ENCODE measurements at places on chromosomes 1 and 21. TPM values are rescaled to one million over a fixed set of nuclear protein-coding genes. Genes with fewer than 3 reads are reported as not detected.

DNA sequence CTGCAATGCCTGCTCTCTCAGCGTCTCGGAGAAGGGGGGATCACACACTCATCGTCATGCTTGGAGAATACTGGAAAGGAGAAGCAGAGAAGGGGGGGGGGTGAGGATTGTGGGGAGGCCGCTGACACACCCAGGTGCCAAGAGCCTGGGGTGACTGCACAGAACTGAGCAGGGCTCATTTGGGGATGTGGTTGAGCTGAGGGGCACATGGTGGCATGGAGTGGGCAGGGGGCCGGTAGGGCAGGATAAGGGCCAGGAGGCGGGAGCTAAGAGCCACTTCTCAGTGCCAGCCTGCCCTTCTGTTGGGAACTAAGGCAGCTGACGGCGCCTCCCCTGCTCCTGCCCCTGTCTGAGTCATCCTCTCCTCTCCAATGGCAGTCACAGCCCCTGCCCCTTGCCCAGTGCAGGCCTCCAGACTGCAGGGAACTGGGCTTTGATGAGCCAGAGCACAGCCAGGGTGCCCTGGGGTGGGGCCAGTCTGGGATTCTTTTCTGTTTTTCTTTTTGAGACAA lies 27.2 kb downstream of the MRPL37 start:
- DNase-seq = no peak

CCDC185 gene
- total RNA-seq = not detected

- no peak for DNase-seq
Observed at GRCh38 chr1:230598745-230599144, 43.5 kb upstream of the COG2 start.

DNA sequence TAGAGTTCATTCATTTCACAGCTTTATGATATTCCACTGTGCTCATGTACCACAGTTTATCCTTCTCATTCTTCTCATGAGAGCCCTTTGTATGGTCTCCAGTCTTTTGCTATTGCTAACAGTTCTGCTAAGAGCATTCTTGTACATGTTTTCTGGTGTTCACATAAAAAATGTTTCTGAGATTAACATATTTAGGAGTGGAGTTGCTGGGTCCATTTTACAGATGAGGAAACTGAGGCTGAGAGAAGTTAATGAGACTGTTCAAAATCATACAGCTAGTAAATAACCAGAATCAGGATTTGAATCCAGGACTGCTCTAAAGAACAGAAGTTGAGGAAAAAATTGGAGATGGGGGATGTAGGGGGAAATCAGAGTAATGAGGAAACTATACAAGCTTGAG lies 28.8 kb upstream of the RGS16 start:
- no peak for DNase-seq

COG2 gene
- 15.7 TPM for total RNA-seq

DNA sequence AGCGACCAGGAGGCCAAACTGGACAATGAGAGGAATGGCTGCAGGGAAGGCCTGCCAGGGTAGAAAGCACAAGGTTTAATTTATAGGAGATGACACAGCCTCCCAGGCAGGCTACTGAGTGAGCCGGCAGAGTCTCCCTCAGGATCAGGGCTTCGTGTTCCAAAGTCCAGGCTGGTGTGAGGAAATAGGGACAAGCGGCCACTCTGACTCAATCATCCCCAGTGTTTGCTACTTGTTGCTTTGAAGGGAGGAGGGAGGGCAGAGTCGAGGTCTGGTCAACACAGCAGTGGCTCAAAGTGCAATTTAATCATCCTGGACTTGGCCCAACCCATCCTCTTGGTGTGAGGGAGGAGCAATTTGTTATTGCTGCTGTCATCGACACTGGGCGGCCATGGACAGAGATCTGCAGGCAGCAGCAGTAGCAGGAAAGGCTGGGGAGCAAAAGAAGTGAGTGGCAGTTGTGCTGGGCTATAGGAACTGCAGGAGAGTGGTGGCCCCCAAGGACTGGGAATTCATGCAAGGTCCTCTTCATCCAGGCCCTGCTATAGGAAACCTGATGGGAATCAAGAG lies 27.5 kb downstream of the TBX15 start:
- peak; percentile 50 for DNase-seq

- no peak for DNase-seq
Observed at GRCh38 chr1:175353066-175353465, 160.5 kb upstream of the KIAA0040 start.

GRCh38 chr1:21781815-21782348 lies 1.1 kb downstream of the USP48 start:
- peak; percentile 69 for DNase-seq

ATAD3C gene
- under 0.01 TPM for total RNA-seq

CFHR4 gene
- not detected for total RNA-seq

FAAH gene
- 0.65 TPM for total RNA-seq

DNA sequence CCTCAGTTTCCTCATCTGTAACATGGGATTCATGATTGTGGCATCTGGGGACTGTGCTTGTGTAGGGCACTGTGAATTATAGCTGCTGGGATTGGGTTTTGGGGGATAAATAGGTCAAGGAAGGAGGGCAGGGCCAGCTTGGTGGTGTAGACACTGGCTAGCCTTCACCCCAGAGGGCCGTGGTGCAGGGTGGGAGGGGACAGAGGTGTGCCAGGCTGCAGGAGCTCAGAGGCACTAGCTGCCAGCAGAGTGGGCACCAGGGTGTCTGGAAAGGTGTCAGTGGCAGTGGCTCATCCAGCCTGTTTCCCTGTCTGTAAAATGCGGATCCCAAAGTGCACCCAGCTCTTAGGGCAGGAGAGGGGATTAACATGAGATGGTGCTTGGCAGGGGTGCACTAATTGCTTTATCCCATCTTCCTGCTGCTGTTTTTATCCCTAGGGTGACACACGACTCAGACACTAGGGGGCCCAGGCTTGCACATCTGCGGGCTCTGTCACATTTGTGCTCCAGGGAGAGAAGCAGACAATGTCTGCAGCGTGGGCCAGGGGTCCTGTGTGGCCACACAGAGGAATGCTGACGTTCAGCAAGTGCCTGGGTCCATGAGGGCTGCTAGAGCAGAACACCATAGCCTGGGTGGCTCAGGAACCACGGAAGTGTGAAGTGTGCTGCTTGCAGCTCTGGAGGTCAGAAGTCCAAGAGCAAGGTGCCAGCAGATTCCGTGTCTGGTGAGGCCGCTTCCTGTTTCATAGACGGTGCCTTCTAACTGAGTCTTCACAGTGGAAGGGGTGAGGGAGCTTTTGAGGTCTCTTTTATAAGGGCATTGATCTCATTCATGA lies 19.3 kb downstream of the OBSCN start:
- DNase-seq = no peak

DNA sequence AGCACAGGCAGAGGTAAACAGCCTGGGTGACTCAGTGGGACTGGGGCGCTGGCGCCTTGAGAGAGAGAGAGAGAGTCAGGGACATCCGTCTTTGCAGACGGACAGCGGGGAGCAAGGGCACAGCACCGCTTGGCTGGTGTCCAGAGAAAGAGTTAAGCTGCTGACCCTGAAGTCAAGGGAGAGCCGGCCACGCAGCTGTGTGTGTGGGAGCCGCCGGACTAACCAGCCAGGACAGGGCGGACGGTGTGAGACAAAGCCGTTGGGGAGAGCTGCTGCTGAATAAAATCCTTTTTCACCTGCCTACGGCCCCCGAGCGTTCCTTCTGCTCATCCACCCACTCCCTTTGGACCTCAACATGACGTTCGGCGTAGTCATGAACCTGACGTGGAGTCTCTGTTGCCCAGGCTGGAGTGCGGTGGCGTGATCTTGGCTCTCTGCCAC lies 14.5 kb downstream of the CFAP74 start:
- DNase-seq = no peak

URB1 gene
- total RNA-seq = 21.1 TPM

GRCh38 chr1:227897704-227898438 lies 49.9 kb downstream of the WNT9A start:
- DNase-seq = no peak

DNA sequence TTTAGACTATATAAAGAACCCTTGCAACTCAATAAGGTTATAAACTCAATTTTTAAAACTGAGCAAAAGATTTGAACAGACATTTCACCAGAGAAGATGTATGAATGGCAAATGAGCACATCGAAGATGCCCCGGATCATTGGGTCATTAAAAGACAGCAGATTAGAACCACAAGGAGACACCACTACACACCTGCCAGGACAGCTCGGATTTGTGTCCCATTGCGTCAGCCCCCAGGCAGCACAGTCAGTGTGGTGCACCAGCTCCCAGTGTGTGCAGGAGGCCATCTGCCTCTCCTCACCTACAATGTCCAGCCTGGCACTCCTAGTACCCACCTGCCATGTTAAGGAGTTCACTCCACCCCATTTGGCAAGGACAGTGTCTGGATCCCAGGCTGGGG lies 61.1 kb upstream of the LRP8 start:
- no peak for DNase-seq

Measured in fibroblast of the aortic adventitia (primary cell).